NCI-H1436 treated with DMSO at 0.1 percent for 48 hours (cell line): ENCODE measurements at places on chromosomes 13 and 19.

- no peak for DNase-seq
Observed at GRCh38 chr13:50323440-50324065, 308.3 kb downstream of the KCNRG start.

GRCh38 chr19:35619290-35619923 lies 6.9 kb downstream of the HAUS5 start:
- no peak for DNase-seq

- no peak for DNase-seq
Observed at GRCh38 chr13:66237411-66238062, 992.6 kb downstream of the PCDH9 start.

GRCh38 chr19:33047422-33047821 lies 17.3 kb downstream of the RHPN2 start:
- no peak for DNase-seq
